ENCODE measurements at places on chromosomes 11 and 22. TPM values are rescaled to one million over a fixed set of nuclear protein-coding genes. Genes with fewer than 3 reads are reported as not detected.

- no peak overlapping the region for H3K4me3 ChIP-seq
- no peak overlapping the region for H3K27ac ChIP-seq
- no peaks in the 10 kb centered on the region for H3K4me1 ChIP-seq
- DNase-seq: no peak
Measured at GRCh38 chr11:9060700-9061111, 30.7 kb downstream of the SCUBE2 start.

GRCh38 chr22:44151676-44152075 lies 29.0 kb upstream of the PARVG start:
- no peak overlapping the region for H3K27ac ChIP-seq
- no peaks in the 10 kb centered on the region for H3K27me3 ChIP-seq
- H3K4me3 ChIP-seq: no peak overlapping the region
- DNase-seq: no peak
- H3K4me1 ChIP-seq: peaks cover 8% of the 10 kb centered on the region
- H3K36me3 ChIP-seq: no peaks in the 10 kb centered on the region

GRCh38 chr11:44973632-44974401 lies 23.1 kb upstream of the TP53I11 start:
- no peak overlapping the region for H3K4me3 ChIP-seq
- no peak overlapping the region for H3K27ac ChIP-seq
- DNase-seq: no peak
- H3K4me1 ChIP-seq: peaks cover 20% of the 10 kb centered on the region

DNA sequence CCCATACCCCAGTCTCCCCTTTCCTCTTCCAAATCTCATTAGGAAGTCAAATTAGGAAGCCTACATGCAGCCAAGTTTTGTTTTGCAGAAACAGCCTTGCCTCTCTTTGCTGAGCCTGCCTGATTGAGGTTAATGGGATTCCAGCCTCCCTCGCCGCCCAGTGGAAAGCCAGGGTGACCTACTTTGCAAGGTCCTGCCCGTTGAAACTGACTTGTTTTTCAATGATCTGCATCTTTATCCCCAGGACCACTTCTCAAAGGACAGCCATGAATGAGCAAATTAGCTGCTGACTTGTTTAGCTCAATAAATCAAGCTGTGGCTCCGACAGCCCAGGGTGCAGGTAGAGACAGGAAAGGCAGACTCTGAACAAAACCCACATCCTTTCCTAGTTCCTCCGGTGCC lies 110.4 kb downstream of the RRAS2 start:
- peak; percentile 16 for DNase-seq
- H3K4me1 ChIP-seq: peaks cover 13% of the 10 kb centered on the region
- H3K27me3 ChIP-seq: no peaks in the 10 kb centered on the region
- no peaks in the 10 kb centered on the region for H3K36me3 ChIP-seq
- peak overlapping the region; percentile 13 for H3K4me3 ChIP-seq
- no peak overlapping the region for H3K27ac ChIP-seq

GRCh38 chr11:133621611-133622010 lies 89.3 kb upstream of the OPCML start:
- no peaks in the 10 kb centered on the region for H3K4me1 ChIP-seq
- H3K4me3 ChIP-seq: no peak overlapping the region
- DNase-seq: no peak
- no peaks in the 10 kb centered on the region for H3K27me3 ChIP-seq
- H3K27ac ChIP-seq: no peak overlapping the region

- no peaks in the 10 kb centered on the region for H3K4me1 ChIP-seq
- no peaks in the 10 kb centered on the region for H3K27me3 ChIP-seq
- H3K36me3 ChIP-seq: no peaks in the 10 kb centered on the region
- no peak for DNase-seq
Measured at GRCh38 chr22:48758881-48759875, 1068.5 kb downstream of the BRD1 start.

- H3K27ac ChIP-seq: no peak overlapping the region
- peaks cover 17% of the 10 kb centered on the region for H3K36me3 ChIP-seq
- H3K4me1 ChIP-seq: no peaks in the 10 kb centered on the region
- H3K4me3 ChIP-seq: no peak overlapping the region
- H3K27me3 ChIP-seq: no peaks in the 10 kb centered on the region
Measured at GRCh38 chr11:68763181-68763721, 11.9 kb upstream of the TESMIN start.

GRCh38 chr22:28198692-28199091 lies 279.6 kb upstream of the PITPNB start:
- no peak overlapping the region for H3K27ac ChIP-seq
- no peaks in the 10 kb centered on the region for H3K4me1 ChIP-seq
- H3K4me3 ChIP-seq: no peak overlapping the region
- no peaks in the 10 kb centered on the region for H3K27me3 ChIP-seq
- no peaks in the 10 kb centered on the region for H3K36me3 ChIP-seq

DNA sequence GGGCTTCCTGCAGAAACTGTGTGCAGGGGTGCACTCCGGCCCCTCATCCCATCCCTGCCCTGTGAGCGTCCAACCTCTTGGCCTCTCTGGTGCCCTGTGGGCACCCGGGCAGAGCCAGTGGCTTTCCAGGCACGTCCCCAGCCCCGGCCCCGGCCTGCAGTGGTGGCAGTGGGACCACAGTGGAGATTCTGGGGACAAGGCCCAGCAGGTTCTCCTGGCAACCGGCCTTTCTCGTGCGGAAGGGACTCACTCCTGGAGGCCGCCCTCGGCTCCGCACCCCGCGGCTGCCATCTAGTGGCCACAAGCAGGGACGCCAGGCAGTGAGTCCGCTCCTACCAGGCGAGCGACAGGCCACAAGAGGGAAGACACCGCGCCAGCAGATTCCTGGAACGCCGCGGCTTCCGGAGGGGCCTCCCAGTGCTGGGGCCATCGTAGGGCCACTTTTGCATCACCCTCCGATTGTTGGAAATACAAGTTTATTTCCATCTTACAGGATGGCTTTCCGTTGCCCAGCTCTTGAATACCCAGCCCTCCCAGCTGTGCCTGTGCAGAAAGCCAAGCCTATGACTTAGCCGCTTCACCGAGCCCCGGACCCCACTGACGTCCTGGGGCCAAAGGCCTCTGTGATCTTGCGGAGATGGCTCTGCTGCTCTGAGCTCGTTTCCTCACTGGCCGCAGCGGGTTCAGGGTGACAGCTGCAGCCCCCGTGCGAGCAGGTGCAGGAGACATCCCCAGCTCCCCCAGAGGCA lies 357.3 kb downstream of the CTTN start:
- peak; percentile 10 for DNase-seq
- no peak overlapping the region for H3K27ac ChIP-seq
- H3K27me3 ChIP-seq: no peaks in the 10 kb centered on the region
- H3K4me3 ChIP-seq: no peak overlapping the region
- no peaks in the 10 kb centered on the region for H3K36me3 ChIP-seq
- H3K4me1 ChIP-seq: no peaks in the 10 kb centered on the region

TRPM5 gene
- not detected for total RNA-seq

OR8G1 gene
- not detected for total RNA-seq

UCP3 gene
- total RNA-seq: 2.8 TPM

UBQLN3 gene
- total RNA-seq: not detected

MMP13 gene
- not detected for total RNA-seq

KLHDC7B gene
- total RNA-seq: 5.1 TPM

APOL4 gene
- total RNA-seq: 0.42 TPM

CLCF1 gene
- 3.5 TPM for total RNA-seq

POU2F3 gene
- total RNA-seq: not detected
